CD4-positive, CD25-positive, alpha-beta regulatory T cell (primary cell): ENCODE measurements at places on chromosomes 12 and 14. TPM values are rescaled to one million over a fixed set of nuclear protein-coding genes. Genes with fewer than 3 reads are reported as not detected.

GRCh38 chr12:94740601-94741362 lies 90.4 kb upstream of the TMCC3 start:
- no peak overlapping the region for H3K27ac ChIP-seq
- H3K36me3 ChIP-seq = no peaks in the 10 kb centered on the region
- no peaks in the 10 kb centered on the region for H3K4me1 ChIP-seq
- H3K4me3 ChIP-seq = no peak overlapping the region
- DNase-seq = no peak

GRCh38 chr14:105203057-105203531 lies 22.0 kb upstream of the NUDT14 start:
- H3K36me3 ChIP-seq = no peaks in the 10 kb centered on the region
- H3K4me3 ChIP-seq = no peak overlapping the region
- DNase-seq = peak; percentile 51
- peaks cover 12% of the 10 kb centered on the region for H3K4me1 ChIP-seq
- no peaks in the 10 kb centered on the region for H3K27me3 ChIP-seq

DNA sequence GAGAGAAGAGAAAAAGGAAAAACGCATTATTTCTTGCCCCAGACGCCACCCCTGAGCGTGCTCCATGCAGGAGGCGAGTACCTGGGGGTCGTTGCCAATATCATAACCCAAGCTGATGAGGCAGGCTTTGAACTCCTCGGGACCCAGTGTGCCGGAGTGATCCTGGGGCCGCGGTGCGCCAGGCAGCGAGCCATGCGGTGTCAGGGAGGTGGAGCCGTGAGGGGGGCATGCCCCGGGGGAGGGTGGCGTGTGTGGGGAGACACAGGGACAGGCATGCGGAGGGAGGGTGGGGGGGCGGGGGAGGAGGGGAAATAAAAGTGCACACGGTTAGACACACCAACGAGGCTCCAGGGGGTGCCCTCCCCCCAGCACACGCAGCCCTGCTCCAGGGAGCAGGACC lies 86.0 kb upstream of the ZFP36L1 start:
- H3K27ac ChIP-seq = no peak overlapping the region
- H3K27me3 ChIP-seq = no peaks in the 10 kb centered on the region
- H3K4me3 ChIP-seq = no peak overlapping the region
- H3K4me1 ChIP-seq = no peaks in the 10 kb centered on the region
- peaks cover 47% of the 10 kb centered on the region for H3K36me3 ChIP-seq

- H3K36me3 ChIP-seq = no peaks in the 10 kb centered on the region
- no peak overlapping the region for H3K4me3 ChIP-seq
- no peak overlapping the region for H3K27ac ChIP-seq
- no peak for DNase-seq
Observed at GRCh38 chr12:103729499-103729898, 111.5 kb downstream of the NT5DC3 start.

- no peaks in the 10 kb centered on the region for H3K4me1 ChIP-seq
- peak overlapping the region; percentile 58 for H3K27ac ChIP-seq
- no peaks in the 10 kb centered on the region for H3K27me3 ChIP-seq
Observed at GRCh38 chr12:124438437-124439056, 128.9 kb downstream of the NCOR2 start.

Gene SLC15A4
- total RNA-seq = 12.4 TPM

Gene SLC10A1
- not detected for total RNA-seq

Gene KERA
- total RNA-seq = not detected
